ENCODE measurements at places on chromosomes 3 and 15.

DNA sequence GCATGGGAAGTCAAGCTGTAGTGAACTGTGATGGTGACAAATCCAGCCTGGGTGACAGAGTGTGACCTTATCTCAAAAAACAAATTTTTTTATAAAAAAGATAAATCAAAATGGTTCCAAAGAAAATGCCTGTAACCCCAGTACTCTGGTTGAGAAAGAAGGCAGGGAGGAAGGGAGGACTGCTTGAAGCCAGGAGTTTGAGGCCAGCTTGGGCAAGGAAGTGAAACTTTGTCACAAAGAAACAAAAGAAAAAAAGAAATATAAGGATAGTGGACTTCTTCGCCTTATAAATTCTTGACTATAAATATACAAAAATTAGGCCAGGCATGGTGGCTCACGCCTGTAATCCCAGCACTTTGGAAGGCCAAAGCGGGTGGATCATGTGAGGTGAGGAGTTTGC, 34.1 kb downstream of the SMARCC1 start:
- no peak for DNase-seq

- peak; percentile 71 for DNase-seq
Measured at GRCh38 chr15:49288391-49288790, 118.3 kb downstream of the GALK2 start.

DNA sequence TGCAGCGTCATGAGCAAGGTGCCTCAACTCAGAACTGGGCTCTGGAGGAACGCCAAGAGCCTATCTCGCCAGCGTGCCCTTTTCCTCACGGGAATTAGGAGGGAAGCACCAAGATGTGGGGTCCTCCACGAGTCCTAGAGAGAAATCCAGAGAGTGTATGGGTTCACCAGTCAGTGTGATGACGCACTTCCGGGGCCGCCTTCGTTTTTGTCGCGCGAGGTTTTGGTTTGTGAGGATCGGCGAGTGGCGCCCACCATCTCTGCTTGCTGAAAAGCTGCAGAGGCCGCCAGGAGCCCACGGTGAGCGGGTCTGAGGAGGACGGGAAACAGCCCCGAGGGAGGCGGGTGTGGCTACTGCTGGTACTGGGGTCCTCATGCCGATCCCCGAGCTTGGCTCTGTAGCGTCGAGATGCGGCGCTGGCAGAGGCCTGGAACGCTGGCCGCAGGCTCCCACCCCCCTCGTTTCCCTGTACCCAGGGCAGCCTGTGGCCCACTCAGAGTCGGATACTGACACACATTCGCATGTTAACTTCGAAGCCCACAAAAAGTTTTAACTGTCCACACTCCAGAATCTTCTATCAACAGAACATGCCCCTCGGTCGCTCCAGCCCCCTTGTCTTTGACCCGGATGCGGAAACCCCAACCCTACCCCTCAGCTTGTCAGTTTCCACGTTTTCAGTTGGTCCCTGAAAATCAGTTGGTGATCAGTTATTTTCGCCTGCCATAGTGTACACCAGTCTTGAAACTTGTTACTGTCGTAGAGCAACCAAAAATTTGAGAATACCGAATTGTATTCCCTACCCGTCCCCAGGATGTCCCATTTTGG, 30.4 kb downstream of the ZNF662 start:
- peak; percentile 55 for DNase-seq

DNA sequence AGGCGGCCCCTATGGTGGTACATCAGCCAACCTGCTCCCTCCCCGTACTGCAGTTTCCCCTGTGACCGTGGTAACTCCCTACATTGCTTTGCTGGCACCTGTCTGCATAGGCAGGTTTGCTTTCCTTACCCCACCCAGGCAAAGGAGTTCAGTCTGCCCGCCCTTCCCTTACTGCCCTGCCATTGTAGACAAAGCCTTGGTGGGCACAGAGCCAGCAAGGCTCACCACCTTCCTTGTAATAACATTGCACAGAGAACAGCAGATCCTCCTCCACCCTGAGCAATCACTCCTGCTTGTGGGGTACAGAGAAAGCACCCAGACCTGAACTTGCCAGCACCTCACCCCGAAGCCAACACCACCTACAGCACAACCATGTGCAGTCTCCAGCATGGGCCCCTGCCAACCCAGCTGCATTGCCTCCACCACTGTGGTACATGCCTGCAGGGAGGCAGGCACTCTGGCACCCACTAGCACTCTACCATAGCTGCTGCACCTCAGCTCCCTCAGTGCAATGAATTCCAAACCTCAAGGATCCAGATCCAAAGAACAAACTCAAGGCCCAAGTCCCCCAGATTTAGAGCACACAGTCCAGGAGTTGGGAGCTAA, 192.7 kb upstream of the KCNMB2 start:
- no peak for DNase-seq

DNA sequence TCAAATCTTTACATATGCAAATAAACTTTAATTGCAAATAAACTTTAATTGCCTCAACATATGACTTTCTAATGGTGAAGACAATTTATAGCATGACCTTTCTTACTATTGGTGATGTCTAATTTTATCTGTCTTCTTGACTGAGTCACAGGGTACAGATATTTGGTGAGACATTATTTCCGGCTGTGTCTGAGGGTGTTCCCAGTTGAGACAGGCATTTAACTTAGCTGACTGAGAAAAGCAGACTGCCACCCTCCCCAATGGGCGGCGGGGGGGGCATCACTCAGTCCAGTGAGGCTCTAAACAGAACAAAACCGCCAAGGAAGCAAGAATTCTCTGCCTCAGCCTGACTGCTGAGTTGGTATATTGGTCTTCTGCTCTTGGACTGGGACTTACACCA, 160.0 kb downstream of the TBL1XR1 start:
- DNase-seq = no peak

DNA sequence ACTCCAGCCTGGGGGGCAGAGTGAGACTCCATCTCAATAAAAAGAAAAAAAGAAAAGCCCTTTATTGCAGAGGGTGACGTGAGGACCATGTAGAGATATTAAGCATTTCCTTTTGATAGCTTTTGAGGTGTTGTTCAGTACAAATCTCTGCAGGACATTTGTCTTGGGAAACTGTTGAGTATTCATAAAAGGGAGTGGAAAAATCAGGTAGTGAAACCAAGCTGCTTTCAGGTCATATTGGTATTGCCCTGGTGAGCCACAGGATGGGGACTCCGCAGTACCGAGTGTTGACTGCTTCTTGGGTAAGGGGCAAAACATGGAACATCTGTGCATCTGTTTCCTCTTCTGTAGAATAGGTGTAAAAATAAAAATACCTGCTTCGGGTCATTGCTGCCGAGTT, 9.9 kb downstream of the ITPR1 start:
- DNase-seq = no peak

DNA sequence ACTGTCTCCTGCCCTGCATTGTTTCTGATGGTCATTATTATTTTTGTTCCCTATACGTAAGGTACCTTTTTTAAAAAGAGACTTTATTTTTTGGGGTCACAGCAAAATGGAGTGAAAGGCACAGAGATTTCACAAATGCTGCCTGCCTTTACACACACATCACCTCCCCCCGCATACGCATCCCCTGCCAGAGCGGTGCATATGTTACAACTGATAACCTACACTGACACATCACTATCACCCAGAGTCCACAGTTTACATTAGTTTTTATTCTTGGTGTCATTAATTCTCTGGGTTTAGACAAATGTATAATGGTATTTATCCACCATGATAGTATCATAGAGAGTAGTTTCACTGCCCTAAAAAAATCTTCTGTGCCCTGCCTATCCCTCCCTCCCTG, 43.6 kb upstream of the KLF13 start:
- DNase-seq = no peak

DNA sequence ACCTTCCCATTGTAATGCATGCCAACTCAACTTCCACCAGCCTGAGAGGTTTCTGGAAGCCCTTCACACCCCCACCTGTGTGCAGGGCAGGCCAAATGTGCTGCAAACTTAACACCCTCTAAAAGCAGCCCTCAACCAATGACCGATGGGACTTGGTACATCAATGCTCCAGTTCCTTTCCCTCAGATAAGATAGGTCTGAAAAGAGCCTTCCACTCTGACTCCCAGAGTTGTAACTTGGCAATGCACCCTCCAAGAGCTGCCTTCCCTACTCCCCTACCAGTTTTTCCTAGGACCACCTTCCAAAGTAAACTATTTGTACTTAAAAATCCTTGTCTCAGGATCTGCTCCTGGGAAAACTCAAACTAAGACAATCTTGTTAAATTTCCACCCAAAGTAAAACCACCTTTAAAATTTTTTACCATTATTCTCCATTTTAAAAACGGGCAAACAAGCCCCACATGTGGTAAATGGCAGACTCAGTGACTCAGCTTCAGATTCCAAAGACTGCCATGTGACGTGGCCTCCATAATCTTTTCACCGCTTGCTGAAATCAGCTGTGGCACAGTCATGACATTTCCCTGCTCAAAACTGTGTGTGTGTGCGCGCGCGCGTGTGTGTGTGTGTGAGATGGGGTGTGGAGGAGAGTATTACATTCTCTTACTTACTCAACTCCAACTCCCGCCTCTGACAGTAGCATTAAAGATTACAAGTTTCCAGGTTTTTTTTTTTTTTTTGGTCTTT, 17.2 kb downstream of the RASGRP1 start:
- peak; percentile 80 for DNase-seq

DNA sequence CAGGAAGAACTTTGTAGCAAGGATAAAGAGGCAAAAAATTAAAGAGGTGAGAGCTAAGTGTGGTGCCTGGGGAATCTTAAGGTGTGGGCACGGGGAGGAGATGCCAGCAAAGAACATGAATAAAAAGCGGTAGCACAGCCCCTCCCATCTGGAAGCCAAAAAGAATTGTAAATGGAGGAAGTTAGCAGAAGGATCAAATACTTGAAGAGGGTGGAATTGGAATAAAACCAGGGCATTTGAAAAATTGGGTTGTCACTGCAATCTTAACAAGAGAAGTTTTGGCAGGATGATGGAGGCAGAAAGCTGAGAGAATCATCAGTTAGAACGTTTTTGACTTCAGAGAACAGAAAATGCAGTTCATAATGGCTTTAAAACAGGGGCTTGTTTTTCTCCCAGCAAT, 2.4 kb downstream of the CCR2 start:
- no peak for DNase-seq

DNA sequence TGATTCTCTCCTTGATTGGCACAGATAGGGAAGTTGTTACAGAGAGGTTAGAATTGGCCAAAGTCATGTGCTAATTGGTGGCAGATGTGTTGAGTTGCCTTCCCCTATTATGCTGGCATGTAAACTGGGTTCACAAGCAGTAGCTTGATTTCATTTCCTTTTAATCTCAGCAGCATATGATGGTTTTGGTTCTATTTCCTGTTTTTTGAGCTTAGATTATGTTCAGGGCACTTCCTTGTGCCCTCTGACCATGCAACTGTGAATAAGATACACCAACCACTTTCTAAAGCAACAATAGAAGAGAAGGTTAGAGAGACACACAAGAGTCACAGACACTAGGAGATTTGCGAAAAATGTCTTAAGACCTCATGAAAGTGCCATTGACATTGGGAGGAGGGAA, 16.5 kb downstream of the HPS3 start:
- no peak for DNase-seq

DNA sequence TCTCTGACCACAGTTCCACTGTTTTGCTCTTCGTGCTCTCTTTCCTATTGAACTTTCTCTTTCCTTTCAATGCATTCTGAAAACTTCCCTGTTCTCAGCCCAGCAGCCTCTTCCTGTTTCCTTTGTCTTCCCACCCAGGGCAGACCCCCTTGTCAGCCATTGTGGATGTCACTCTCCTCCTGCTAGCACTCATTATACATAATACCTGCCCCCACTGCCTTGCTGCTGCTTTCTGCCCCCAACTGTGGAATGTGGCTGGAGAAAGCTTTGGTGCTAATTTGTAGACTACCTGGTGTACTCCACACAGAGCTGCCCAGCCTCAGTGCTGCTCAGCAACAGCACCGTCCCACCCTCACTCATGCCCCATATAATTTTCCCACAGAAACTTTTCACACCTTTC, 80.2 kb downstream of the CHCHD6 start:
- DNase-seq = no peak

- peak; percentile 84 for DNase-seq
Measured at GRCh38 chr3:141796081-141796888, 33.1 kb downstream of the GRK7 start.

DNA sequence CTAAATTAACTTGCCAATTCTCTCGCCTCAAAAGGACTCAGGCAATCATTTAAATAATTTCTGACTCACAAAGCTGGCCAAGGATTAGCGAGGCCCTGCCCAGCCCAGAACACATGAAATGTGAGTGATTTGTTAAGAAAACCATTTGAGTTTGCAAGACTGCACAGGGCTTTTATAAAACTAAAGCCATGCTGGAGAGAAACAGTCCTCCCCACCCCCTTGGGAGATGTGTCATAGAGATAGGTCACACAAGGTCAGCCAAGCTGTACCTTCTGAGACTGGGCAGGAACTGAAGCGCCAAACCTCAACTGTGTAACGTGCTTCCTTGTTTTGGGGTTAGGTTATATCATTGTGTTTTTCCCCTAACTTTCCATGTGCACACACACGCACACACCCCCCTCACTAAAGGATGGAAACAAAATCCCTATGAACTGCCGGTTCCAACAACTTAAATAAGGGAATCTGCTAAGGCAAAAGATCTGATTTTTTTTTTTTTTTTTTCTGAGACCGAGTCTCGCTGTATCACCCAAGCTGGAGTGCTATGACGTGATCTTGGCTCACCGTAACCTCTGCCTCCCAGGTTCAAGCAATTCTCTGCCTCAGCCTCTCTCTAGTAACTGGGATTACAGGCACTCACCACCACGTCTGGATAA, 8.1 kb downstream of the SPATA12 start:
- peak; percentile 99 for DNase-seq

DNA sequence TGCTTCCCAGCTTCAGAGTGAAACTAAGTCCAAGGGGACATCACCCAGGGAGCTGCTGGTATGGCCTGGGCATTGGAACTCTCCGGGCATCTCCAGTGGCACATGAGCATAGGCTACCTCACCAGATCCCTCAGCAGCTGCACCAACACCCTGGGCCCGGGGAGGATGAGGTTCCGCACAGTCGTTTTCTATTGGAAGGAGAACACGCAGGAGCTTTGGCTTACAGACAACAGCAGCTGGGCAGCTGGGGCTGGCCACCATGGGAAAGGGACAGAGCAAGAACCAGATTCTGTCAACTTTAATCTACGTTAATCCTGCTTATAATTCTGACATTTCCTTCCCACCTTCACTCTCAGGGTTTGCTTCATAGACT, 65.5 kb downstream of the MYO1E start:
- no peak for DNase-seq

GRCh38 chr3:16378920-16379319, 113.9 kb downstream of the OXNAD1 start:
- DNase-seq = peak; percentile 50

GRCh38 chr3:110378481-110378880, 693.1 kb upstream of the NECTIN3 start:
- DNase-seq = no peak

DNA sequence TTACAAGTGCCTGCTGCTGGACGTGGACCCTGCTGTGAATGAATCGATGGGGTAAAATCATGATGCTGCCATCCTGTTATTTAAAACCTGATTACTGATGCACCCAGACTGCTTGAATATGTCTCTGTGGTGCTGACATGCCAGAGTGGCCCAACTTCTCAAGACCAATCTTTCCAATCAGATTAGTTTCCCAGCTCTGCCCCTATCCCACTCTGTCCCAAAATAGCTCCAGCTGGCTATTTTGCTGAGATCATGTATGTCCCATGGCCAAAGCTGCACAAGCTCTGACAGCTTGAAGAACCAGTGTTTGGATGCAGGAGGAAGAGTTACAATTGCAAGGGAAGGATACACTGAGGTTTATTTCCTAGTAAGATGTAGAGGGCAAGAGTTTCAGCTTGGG, 153.6 kb downstream of the TMEM108 start:
- no peak for DNase-seq

Measured in fibroblast of the aortic adventitia (primary cell).